ENCODE measurements at places on chromosomes 1 and 21.
A peak's percentile ranks its signal among the peaks of the same experiment; 100 is the strongest.

GRCh38 chr21:25191141-25191540, 416.1 kb downstream of the MRPL39 start:
- no peak for DNase-seq

- DNase-seq = no peak
Observed at GRCh38 chr1:101444873-101445618, 208.2 kb downstream of the S1PR1 start.

DNA sequence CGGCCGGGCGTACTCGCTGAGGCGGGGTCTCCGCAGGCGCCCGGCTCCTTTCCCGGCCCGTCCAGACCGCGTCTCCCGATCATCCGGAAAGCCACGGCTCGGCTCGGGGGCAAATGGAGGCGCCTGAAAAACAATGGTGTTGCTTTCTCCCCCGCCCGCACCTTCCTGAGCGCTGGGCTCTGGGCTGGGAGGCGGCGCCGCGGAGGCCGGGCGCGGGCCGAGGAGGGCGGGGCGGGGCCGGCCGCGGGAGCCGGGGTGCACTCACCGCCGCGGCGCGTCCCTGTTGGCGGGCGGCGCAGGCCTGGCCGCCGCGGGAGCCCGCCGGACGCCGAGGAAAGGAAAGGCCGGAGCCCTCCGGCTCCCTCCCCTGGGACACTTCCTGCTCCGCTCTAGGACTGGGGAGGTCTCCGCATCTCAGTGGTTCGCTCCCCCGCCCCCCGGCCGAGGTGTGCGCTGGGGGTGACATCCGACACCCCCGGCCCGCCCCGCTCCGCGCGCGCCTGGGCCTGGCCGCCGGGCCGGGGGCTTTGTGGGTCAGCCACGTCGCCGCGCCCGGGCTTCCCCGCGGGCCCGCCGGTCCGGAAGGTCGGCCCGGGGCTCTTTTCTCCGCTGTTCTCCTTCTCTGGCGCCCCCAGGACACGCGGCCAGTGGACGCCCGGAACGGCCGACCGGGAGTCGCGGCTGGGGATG, at the start of gene ZNF496:
TSS of gene ZNF496 (minus strand) at position 343 of the 690 bp plus-strand sequence. CDS start 2,289 bp downstream, outside the sequence.
- peak; percentile 42 for DNase-seq

DNA sequence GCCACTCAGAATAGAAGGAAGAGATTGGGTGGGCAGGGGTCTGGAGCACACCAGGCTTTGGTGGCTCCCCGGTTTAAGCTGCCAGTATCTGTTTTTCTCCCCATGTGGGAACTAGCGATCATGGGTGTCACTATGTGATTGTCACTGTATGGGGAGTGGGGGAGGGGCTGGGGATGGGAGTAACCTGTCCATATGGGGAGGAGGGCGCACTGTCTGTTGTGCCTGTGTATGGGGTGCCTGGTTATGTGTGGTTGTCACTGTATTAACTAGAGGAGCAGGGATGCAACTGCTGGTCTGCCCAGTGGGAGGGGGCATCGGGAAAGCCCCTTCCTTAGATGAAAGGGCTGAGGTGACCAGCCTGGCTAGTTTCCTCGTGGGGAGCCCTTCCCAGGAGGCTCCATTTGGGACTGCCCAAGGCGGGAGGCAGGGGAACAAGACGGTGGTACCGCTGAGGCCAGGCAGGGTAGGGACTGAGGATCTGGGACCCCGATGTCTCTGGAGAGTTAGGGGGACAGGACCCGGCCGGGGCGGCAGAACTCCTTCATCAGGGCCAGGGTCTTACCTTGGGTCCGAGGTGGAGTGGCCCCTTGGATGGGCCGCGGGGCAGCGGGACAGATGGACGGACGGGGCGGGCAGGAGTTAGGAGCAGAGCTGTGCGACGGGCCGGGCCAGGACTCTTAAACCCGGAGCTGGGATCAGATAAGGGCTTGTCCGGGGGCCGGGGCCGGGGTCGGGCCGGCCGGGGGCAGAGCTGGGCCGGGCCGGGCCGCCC, at the start of gene KCNJ10:
TSS of gene KCNJ10 (minus strand) at position 701 of the 772 bp plus-strand sequence. CDS start 27,628 bp downstream, outside the sequence.
- no peak for DNase-seq

DNA sequence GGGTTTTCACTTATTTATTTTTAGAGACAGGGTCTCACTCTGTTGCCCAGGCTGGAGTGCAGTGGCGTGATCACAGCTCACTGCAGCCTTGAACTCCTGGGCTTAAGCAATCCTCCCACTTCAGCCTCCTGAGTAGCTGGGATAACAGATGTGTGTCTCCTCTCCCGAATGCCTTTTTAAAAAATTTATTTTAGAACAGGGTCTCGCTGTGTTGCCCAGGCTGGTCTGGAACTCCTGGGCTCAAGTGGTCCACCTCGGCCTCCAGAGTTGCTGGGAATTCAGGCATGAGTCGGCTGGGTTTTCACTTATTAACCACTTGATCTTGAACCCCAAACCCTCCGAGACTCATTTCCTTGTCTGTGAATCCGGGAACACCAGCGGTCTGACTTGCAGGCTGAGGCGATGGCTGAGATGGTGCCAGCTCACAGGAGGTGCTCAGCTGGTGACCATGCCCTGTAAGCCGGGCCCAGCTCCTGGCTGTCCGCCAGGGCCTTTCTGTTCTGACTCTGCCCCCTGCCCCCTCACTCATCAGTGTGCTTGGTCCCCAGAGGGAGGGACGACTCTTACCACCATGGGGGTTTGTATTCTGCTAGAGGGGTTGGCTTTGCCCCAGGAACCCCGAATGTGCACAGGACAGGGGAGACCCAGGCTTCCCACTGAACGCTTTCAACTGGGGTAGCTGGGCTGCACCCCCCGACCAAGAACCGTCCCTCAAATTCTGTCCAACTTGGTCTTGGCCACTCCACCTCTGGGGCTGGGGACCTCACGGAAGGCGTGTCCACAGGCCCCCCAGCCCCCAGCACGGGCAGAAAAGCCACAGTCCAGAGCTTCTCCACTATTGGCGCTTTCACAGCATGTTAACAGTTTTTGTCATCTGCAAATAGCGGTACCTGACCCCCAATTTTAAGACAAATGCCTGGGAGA, 22.5 kb downstream of the MMEL1 start:
- DNase-seq = no peak

DNA sequence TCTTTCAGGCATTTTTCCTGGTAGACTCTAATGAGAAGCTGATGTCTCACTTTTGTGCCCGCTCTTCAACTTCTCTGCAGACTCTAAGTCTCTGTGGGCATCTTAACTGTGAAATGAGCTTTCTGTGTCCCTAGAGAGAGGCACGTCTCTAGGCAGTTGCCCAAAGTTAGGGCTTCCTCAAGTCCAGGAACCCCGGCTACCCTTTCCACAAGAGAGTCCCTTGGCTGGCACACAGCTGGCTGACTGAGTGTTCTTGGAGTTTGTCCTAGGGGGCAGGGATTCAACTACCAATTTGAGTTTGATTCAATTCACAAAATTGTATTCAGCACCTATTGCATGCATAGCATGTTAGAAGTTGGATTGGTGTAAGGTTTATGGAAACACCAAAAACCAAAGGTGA, 1.4 kb downstream of the GPR61 start:
- no peak for DNase-seq

GRCh38 chr1:233209481-233209880, 86.0 kb downstream of the PCNX2 start:
- no peak for DNase-seq

GRCh38 chr1:87812871-87813577, 484.3 kb downstream of the LMO4 start:
- no peak for DNase-seq

DNA sequence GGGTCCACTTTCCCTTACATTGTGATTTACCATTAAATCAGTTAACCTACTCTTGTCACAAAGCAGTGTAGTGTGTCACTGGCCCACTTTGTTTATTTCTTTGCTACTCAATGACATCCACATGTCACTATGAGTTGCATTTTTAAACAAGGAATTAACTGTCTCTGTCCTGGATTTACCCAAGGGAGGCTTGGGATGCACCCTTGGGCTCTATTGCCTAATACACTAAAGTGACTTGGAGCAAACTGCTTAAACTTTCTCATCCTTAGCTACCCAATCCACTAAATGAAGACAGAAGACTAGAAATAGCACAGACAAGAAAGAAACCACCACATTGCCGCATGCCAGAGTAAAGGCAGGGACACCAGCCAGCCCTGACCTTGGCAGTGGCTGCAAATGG, 136.2 kb upstream of the TIAM1 start:
- no peak for DNase-seq

DNA sequence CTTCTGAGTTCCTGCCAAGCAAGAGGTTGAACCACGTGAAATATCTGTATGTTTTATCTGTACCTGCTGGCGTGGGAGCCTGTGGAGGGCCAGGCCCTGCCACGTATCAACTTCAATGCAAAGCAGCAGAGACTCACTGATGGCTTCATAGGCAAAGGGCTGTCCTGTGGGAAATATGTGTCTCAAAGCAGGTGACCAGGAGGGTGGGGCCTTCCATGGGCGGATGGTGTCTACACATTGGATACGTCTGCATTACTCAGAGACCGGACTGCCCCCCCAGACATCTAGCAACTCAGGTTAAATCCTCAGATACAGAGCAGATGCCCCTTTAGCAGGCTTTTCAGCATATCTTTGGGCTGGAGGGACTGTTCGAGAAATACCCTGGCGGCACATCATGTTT, 210.8 kb upstream of the C1orf174 start:
- no peak for DNase-seq

- DNase-seq = no peak
Observed at GRCh38 chr1:45883658-45884057, 80.2 kb downstream of the MAST2 start.

- DNase-seq = peak; percentile 39
Observed at GRCh38 chr1:77542813-77543420, 139.5 kb downstream of the ZZZ3 start.

DNA sequence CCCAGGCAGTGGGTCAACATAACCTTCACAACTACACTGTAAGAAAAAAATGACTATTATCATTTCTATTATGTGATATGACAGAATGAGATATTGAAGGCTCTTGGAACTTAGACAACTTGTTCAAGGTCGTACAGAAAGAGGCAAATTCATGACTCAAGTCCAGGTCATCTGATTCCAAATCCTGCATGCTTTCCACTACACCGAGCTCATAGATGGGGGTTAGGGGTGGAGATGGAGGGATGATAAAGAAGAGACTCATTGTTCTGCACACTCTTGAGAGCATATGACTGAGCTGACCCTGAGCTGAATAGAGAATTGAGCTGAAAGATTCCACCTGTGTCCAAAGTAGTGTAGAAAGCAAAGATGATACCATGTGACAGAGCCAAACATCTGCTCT, 2.8 kb downstream of the FCRL6 start:
- DNase-seq = no peak

GRCh38 chr21:26529526-26529925, 43.6 kb downstream of the CYYR1 start:
- no peak for DNase-seq

DNA sequence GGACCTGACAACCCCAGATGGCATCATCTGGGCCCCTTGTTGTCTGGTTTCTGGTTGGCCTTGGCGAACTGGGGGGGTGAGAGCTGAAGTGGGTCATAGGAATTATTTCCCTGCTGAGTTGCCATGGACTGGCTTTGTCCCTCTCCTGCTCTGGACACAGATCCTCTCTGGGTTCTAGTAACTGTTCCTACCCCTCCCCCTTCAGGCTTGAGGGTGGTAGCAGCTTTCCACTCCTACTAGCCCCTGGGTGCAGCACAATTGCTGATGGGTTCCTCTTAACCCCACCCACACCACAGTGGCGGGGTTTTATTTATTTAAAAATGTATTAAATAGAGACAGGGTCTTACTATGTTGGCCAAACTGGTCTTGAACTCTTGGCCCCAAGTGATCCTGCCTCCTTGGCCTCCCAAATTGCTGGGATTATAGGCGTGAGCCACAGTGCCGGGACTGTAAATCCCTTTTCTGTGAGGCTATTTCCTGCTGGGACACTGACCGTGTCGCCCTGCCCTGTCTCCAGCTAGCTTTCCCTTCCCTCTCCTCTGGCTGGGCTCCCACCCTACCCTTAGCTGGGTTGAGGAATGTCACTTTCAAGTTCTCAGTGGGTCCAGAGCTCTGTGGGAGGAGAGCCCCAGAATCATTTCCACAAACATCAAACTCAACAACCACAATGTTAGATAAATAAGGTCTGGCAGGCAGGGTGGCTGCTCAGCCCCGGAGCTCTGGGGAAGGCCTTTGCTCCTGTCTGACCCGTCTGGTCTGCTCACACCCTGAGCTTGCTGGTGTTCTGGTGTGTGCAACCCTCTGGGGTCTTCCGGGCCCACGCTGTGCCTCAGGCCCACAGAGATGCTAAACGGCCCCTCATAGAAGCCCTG, 112.7 kb upstream of the WNT4 start:
- DNase-seq = no peak

DNA sequence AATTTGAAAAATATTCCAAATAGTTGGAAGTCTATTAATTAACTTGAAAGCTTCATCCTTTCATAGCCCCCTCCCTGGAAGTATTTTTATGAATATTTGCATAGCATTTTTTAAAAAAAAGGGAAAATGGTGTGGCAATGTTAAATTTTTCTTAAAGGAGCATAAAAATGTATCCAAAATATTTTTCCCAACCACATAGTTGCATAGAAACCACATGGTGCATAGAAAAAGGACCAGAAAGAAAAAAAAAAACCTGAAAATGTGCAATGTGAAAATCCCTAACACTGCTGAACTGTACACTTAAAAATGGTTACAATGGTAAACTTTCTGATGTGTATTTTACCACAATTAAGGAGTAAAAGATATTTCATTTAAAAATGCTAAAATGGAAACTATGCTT, 8.0 kb downstream of the C1orf167 start:
- DNase-seq = no peak

DNA sequence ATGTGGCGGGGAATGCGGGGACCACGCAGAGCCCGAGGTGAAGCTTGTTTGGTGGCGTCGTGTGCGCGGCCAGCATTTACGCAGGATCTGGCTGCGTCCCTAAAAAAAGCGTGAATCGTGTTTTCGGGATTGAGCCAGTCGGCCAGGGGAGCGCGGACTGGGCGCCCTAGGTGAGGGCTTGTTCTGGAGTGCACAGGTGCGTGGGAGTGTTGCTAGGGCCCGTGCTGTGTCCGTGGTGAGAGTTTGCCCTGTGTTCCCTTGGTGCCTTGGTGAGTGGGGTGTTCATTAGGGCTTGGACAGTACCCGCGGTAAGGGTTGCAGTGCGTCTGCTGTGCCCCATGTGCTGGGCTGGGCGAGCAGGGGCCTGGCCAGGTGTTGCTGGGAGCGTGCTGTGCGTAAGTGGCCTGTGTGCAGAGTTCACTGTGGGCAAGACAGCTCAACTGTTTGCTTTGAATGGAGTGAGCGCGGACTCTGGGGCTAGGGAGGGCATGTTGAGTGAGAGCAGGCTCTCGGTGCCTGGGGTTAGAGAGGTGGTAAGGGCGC, 673 bp downstream of the CD46 start:
- no peak for DNase-seq

- no peak for DNase-seq
Observed at GRCh38 chr21:45050797-45051489, 23.4 kb upstream of the ADARB1 start.

GRCh38 chr1:111857194-111857651, 101.5 kb downstream of the DDX20 start:
- DNase-seq = no peak

- no peak for DNase-seq
Observed at GRCh38 chr1:188220051-188220450, 1391.3 kb downstream of the PLA2G4A start.

DNA sequence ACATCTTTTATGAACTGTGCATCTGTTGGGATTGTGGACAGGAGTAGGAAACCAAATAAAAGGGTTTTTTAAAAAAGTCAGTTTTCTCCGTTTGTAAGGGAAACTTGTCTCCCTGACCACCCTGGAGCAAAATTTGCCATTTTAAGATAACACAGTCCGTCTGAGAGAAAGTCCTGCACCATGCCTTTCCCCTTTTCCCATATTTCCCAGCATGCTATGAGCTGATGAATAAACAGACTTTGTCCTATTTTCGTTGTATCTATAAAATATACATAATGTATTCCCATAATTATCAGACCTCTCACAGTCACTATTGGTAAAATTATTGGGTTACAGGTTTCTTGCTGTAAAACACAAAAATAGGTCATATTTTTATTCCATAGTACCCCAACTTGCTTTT, 1.7 kb upstream of the AKT3 start:
- no peak for DNase-seq

Measured in AML-193 (cell line).